MG63 (cell line): ENCODE measurements at places on chromosomes 6 and 20. TPM values are rescaled to one million over a fixed set of nuclear protein-coding genes. Genes with fewer than 3 reads are reported as not detected.

CCHCR1 gene
- total RNA-seq: 9.6 and 21.7 TPM in 2 replicates

REM1 gene
- total RNA-seq: not detected in 2 replicates

- DNase-seq: no peak
Measured at GRCh38 chr6:10668126-10668917, 26.1 kb downstream of the C6orf52 start.

OR2J3 gene
- total RNA-seq: not detected in 2 replicates

DNA sequence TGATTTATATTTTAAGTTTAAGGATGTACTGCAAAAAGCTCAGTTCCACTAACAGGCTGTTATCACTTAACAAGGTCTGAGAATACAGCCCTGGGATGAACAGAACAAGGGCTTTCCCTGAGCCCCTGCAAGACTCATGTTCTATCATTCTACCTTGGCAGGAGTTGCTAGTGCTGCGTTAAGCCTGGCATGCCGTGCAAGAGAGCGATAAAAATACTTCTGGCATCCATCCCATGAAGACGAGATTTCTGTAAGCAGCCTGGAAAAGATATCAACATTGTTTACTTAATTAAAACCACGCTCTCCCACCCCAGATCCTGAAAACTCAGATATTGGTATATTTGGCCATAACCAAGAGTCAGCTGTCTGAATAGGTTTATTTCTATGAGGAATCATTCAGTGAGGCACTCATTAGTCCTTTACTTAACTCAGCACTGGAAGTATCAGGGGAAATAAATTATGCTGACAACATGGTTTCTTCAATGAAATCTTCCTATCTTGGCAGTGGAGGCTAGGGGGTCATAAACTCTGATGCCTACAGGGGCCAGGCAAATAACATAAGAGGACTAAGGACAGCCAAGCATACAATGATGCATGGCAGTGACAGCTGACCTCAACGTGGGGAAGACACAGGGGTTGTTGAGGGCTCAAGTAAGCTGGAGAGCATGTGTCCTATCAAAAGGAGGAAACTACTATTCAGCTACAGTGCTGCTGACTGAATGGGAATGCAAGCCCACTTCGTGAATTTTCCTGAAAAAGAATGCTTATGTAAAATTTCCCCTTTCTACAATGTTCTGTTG is 37.6 kb upstream of the LYRM2 start:
- no peak for DNase-seq

GRCh38 chr6:108673602-108674001 is 112.9 kb downstream of the FOXO3 start:
- DNase-seq: peak; percentile 38

C6orf120 gene
- total RNA-seq: 12.7 and 15.3 TPM in 2 replicates

GRCh38 chr6:118746145-118746824 is 94.9 kb upstream of the CEP85L start:
- DNase-seq: no peak

SSTR4 gene
- not detected in 2 replicates for total RNA-seq

DNA sequence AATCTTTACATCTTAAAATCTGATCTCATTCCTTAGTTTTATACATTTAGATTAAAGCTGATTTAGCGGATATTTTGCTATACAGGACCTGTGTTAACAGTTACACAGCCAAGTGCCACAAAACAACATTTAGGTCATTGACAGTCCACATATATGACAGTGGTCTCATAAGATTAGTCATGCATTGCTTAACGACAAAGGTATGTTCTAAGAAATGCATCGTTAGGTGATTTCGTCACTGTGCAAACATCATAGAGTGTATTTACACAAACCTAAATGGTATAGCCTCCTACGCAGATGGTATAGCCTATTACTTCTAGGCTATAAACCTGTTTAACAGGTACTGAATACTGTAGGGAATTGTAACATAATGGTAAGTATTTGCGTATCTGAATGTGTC is 21.6 kb downstream of the ADGRG6 start:
- DNase-seq: no peak
